Stimulated activated CD8-positive, alpha-beta memory T cell treated with anti-CD3 and anti-CD28 coated beads, Interleukin-2, amount 100 ng/mL, for 1 hour (primary cell): ENCODE measurements at places on chromosomes 7 and 10.
A peak's percentile ranks its signal among the peaks of the same experiment; 100 is the strongest.

DNA sequence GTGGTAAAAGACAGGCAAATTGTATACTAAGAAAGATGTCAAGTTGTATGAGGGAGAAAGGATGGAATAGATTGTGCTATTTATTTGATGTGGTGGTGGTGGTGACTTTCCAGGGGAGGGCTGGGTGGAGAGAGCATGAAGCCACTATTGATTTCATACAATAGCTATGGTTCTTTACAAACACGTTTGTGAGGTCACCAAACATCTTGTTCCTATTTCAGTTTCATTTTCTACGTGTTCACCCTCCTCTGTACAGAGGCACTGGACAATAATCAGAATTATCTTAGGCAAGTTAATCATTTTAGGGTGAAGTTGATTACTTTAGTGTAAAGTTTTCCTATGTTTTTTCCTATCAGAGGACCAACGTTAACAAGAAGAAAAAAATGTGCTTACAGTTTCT lies 10.3 kb upstream of the CNTNAP2 start:
- DNase-seq: no peak

DNA sequence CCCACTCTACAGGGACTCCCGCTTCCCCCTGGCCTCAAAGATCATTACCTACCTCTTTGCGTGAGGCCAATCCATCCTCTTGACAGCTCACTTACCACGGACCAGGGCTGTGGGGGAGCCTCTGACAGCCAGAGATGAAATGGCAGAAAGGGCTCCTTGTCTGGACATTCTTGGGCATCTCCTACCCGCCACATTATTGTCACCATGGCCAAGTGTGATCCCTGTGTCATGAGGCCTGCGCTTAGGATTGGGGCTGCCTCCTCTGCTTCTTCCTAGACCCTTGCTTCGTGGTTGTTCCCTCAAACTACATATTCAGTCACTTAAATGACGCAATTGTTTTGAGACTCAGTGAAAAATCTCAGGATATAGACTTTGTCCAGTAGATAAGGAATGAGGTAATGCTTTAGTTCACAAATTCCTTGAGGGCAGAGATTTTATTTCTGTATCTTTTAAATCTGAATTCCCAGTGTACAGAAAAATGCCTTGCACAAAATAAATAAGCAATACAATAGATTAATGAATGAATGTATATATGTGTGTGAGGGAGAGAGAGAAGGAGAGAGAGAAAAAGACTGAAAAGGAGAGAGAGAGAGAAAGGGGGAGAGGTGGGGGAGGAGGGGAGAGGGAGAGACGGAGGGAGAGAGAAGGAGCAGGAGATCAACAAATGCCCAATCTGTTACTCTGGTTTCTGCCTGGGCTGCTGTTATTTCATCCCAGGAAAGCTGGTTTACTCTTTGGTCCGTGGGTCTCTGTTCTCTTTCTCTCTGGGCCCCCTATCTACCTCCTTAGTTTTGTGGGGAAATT lies 159.0 kb downstream of the PLXNA4 start:
- no peak for DNase-seq

DNA sequence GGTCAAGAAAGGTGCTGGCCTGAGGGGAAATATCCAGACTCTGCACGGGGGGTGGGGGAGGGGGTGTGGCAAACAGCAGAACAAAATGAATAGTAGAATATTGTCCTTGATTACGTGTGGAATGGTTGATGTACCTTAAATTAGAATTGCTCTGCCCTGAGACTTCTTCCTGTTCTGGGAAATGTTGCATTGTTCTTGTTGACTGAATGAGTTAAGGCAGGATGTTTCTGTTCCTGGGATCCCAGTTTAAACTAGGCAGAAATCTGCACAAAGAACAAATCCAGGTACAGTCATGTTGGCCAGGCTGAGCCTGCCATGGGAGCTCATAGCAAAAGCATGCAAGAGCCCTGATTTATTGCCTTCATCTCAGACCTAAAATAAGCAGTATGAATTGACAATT lies 558.7 kb upstream of the VSTM2A start:
- no peak for DNase-seq

DNA sequence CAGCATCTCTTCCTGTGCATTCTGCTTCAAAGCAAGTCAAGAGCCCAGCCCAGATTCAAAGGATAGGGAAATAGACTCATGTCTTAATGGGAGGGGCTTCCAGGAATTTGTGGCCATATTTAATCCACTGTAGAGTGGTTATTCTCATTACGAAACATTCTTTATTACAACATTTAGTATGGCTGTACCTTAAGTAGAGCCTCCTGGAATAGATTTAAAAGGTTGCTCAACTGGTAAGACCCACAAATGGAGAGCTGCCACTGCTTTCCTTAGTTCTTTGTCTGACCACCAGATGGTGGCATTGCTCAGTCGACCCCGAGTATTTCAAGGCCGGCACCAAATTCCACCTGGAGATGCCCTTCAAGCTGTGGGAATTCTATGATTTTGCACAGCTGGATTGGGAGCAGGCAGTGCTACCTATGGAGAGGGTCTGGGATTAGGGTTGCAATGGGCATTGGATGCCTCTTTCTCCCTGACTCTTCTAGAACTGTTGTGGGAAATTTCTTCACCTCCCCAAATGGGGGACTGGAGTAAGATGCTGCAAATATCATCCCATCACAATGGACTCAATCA lies 102.2 kb downstream of the RBM20 start:
- DNase-seq: peak; percentile 3

GRCh38 chr10:97673736-97674525 lies 13.1 kb downstream of the AVPI1 start:
- DNase-seq: no peak

DNA sequence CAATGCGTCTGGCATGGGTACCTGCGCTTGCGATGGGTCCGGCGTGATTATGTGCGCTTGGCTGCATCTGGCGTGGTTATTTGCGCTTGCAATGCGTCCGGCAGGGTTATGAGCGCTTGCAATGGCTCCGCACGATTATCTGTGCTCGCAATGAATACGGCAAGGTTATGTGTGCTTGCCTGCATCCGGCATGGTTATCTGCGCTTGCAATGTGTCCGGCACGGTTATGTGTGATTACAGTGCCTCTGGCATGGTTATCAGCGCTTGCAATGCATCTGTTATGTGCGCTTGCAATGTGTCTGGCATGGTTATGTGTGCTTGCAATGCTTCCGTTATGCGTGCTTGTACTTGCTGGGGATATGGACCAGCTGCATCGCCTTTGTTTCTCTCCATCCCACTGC lies 37.7 kb downstream of the RBAK start:
- no peak for DNase-seq

DNA sequence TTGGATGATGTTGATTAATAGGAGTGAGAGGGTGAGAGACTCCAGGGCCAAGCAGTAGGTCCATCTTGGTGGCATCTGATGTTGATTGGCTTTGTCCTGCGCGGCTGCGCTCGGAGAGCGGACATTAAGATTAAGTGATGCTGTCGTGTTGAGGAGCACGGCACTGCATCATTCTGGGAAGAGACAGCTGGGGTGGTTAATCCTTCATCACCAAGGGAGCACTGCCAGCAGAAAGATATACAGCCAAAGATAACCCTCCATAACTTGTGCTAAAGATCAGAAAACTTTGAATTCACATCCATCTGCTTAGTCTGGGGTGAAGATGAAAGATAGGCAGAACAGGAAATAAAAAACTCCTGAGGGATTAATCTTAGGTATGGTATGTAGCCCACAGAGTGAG lies 208.3 kb downstream of the LRMDA start:
- no peak for DNase-seq

DNA sequence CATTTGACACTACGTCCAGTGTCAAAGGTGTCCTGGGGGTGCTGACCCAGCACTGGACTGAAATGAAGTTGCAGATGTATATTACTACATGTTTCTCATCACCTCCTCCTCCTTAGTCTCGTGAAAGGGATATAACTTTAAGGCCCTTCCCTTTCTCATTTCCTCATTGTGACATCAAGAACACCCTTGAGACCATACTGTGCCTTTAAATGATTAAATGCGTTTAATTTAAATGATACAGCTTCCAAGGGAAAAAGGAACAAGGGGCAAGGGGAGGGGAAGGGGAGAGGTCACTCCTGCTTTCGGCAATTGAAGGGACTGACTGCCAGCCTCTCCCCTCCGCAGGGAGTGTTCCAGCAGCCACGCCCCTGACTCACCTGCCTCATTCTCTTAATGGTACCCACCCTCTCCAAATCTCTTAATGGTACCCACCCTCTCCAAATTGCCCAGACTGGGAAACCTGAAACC lies 80.5 kb upstream of the KMT2E start:
- no peak for DNase-seq

DNA sequence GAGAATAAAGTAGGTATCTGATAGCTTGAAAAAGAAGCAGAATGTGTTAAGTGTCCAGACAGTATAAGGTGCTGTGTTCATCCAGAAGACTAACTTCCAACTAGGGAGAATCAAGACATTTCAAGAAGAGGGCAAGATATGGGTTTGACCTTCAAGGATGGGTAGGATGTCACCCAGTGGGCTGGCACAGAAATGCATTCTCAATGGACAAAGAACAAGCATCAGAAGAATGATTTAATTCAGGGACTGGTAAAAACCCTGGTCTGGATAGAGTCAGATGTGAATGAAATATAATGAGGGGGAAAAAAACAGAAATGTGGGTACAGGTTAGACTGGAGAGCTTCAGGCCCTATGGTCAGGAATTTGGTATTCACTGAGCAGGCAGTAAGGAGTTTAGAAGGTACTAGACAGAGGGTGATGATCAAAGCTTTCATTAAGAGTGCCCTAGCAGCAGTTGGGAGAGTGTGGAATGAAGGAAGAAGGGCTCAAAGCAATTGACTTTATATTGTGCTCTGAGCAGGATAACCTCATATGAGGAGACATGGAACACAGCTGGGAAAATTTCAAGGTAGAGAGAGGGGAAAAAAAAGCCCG lies 180.7 kb upstream of the ANK3 start:
- DNase-seq: no peak

DNA sequence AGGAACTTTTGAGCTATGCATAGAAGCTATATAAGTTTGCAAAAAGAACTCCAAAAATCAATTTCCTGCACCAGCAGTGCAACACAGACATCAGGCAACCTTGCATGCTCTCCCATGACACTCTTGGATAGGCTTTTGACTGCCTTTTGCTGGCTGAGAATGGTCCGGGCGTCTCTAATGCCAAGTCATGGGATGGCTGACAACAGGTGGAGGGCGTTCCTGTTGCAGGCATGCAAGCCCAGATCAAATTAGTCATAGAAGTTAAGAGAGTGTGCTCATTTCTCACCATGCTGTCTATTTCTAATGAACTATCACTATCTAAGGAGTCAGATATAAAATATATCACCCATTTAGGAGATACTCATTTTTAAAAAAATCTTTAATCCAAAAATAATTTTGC lies 8.4 kb downstream of the PLCE1 start:
- no peak for DNase-seq

DNA sequence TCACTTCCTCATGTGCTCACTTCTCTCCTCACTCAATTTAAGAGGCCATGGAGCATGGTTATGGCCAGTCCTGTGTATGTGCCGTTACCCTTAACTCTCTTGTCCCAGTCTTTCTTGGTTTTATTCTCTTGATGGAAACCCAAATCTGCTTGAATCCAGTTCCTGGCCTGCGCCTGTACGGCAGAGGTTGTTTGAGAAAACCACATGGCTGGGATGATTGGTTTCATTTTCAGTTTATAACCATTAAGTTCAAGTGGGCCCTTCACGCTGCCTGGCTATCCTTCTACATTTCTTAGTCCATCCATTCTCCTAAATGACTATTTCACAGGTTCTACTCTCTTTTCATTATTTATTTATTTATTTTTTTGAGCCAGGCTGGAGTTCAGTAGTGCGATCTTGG lies 1.6 kb upstream of the ZNF239 start:
- DNase-seq: no peak

- DNase-seq: no peak
These were observed 4.8 kb downstream of the IDE start for GRCh38 chr10:92569071-92569470.

- DNase-seq: no peak
These were observed 855.9 kb downstream of the GRID1 start for GRCh38 chr10:85510682-85511081.

- DNase-seq: no peak
These were observed 27.1 kb upstream of the SOSTDC1 start for GRCh38 chr7:16492513-16493062.

GRCh38 chr7:70856901-70857630 lies 274.9 kb upstream of the GALNT17 start:
- peak; percentile 9 for DNase-seq

GRCh38 chr10:57162231-57162630 lies 801.2 kb upstream of the ZWINT start:
- no peak for DNase-seq
